ENCODE measurements at places on chromosomes 11 and 22.

- DNase-seq = no peak
These were observed 3.0 kb upstream of the TNKS1BP1 start for GRCh38 chr11:57327721-57328120.

DNA sequence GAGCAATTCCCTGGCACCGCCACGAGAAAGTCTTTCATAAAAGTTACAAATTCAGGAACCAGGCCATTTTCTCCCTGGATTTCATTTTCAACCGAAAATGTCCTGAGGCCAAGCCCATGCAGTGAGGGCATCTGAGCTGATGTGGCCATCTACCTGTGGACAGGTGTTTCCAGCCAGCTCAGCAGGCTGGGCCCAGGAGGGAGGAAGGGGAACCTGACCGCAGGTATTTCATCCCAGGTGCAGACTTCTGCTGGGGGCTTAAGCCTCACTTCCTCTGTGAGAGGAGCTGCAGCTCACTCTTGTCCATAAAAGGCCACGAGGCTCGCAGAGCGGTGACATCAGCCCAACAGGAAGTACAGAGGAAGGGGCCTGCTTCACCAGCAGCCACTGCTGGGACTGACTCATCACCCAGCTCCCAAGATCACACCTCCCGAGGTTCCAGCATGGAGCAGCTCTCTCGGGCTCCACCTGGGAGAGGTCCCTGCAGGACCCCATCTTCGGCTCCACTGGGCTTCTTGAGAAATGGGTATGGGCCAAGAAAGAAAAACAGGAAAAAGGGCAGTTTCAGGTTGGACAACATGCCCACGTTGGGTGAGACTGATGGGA, 56.4 kb downstream of the MYH9 start:
- DNase-seq = peak; percentile 77

GRCh38 chr11:119025541-119025940, 5.1 kb downstream of the SLC37A4 start:
- DNase-seq = no peak

- DNase-seq = no peak
These were observed 122.7 kb downstream of the GRIA4 start for GRCh38 chr11:105732611-105733010.

DNA sequence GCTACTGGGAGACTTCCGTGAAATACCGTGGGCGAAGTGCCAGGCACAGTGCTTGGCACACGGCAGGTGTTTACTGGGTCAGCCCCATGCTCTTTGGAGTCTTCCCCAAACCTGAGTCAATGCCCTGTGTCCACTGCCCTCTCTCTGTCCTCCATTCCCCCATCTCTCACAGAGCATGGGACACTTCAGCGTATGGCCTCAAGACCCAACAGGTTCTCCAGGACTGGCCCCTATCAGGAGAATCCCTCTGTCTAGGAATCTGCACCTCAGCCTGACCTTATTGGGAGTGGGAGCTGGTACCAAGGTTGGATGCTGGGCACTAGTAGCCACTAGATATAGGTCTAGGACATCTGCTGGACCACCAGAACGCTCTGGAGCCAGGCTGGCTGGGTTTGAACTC, 67.2 kb upstream of the LMO1 start:
- DNase-seq = no peak

DNA sequence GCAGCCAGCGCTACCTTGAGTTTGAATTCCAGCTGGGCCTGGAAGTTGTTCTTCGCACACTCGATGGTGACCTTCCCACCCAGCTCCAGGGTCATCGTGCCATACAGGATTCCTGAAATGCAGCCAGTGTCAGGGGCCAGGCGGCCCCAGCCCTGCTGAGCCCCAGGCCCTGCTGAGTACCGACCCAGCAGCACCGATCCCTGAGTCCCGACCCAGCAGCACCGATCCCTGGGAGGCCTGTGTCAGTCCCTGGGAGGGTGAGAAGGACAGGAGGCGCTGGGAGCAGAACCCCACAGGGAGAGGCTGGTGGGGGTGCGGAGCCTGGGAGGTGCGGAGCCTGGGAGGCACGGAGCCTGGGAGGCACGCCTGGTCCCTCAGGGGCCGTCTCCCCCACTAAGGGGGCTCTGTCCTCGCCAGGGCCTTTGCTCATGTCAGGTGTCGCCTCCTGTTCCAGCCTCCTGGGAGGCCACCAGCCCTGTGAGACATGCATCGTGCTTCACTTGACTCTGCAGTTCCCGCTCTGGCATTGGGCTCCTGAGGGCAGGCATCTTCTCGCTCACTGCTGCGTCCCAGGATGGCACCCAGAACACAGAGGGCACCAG, 37.1 kb upstream of the CARS1 start:
- DNase-seq = no peak

- DNase-seq = no peak
These were observed 869 bp downstream of the ZC3H7B start for GRCh38 chr22:41302021-41302767.

DNA sequence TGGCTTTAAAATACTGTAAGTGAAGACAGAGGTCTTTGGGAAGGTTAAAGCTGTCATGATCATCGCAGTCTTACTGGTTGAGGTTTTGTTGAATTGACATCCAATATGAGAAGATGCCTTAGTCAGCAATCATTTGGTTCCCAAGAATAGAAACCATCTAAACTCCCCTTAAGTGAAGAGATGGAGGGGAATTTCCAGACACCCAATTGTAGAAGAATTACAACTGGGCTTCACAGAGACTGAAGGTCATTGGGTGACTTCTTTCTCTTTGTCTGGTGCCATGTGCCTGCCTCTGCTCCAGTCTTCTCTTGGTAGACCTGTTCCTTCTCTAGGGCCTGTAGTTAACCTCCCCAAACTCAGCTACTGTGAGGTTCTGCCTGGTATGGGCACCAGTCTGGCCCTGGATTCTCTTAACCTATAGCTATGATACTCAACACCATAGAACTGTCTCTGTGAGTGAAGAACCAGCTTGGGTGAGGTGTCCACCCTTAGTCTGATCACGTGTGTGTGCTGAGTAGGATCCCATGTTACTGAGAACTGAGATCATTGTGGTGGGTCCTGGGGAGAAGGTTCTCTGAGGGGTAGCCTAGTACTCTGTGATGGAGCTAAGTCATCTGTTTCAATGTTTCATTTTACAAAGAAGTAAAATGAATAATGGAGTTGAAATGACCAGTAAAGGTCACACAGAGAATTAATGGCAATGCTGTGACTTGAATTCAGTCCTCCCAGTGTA, 182.5 kb downstream of the CSNK2A3 start:
- no peak for DNase-seq

DNA sequence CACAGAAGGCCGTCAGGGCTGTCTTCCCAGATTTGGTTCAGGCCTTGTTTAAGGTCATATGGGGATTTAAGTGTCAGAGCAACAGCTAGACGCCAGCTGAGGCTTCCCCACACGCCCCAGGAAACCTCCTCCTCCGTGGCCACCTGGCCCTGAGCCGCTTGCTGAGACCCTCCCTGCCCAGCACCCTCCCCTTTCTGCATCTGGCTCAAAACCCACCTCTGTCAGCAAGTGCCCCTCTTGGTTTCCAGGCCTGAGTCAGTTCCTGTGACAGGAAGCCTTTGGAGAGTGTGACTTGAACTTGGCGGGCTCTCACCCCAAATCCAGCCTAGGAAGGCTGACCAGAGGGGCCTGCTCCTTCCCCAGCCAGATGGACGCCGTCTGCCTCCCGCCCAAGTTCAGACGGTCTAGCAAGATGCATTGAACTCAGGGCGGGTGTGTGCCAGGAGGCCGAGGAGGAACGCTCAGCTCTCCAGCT, 561 bp downstream of the FXYD2 start:
- no peak for DNase-seq

- no peak for DNase-seq
These were observed 89.8 kb downstream of the PDE2A start for GRCh38 chr11:72584293-72584938.

DNA sequence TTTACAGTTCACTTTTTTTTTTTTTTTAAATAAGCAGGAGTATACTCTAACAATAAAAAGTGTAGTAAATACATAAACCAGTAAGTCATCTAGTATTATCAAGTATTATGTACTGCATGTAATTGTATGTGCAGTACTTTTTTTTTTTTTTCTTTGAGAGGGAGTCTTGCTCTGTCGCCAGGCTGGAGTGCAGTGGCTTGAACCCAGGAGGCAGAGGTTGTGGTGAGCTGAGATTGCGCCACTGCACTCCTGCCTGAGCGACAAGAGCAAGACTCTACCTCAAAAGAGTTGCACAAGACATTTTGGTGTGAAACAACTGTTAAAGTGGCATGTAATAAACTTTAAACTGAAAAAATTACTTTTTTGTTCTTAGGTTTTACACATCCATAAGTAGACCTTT, 16.7 kb downstream of the BCL2L13 start:
- DNase-seq = no peak

Measured in activated CD4-positive, alpha-beta T cell treated with anti-CD3 and anti-CD28 coated beads, Interleukin-2, amount 50 U/mL, for 24 hours (primary cell).